ENCODE measurements at places on chromosomes 3 and 15. TPM values are rescaled to one million over a fixed set of nuclear protein-coding genes. Genes with fewer than 3 reads are reported as not detected.

Gene CHRNA7
- polyA plus RNA-seq = 0.80 TPM

Gene UROC1
- polyA plus RNA-seq = not detected

Gene SLC24A5
- not detected for polyA plus RNA-seq

Gene SAXO2
- 5.4 TPM for polyA plus RNA-seq

Gene TNFSF10
- polyA plus RNA-seq = 0.10 TPM

Gene ITIH4
- 2.0 TPM for polyA plus RNA-seq

Gene LRTM1
- not detected for polyA plus RNA-seq

Gene CD86
- not detected for polyA plus RNA-seq

Measured in SK-N-SH (cell line).